ENCODE measurements at places on chromosomes 2 and 18.

DNA sequence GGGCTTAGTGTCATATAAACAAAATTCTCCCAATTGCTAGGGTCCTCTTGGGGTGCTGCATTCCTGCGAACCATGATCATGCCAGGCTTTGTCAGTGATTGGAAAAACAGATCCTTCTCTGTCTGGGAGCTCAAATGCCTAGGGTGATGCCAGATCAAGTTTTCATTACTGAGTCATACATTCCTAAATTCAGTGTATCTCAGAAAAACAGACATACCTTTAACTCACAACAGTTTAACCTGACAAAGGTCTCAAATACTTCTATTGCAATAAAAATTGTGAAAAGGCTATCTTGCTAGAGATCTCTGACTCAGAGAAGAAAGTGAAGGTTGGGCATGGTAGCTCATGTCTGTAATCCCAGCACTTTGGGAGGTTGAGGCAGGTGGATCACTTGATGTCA, 86.9 kb downstream of the SH3YL1 start:
- DNase-seq = no peak

DNA sequence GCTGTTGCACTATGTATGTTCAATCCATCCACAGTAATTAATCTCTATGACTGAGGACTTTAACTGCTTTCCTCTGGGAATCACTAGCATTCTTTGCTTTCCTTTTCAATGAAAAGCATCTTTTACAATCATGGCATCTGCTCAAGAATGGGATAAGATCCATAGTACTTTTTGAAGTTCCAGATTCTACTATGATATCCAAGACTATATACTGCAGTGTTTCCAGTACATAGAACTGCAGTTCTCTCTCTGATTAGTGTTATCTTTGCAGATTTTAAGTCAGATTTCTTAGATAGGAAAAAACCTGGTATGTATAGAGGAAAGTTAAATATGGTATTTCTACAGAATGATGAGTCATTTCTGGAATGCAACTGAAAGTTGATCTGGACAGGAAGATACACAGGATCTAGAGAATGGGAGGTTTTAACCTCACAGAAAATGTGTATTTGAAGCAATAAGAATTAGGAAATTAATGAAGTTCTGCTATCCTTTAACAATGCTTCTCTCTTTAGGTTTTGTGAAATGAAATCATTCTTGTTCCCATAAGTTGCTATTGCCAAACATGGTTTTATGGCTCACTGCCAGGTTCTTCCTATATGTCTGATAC, 670.7 kb downstream of the ERBB4 start:
- no peak for DNase-seq

- DNase-seq = no peak
Measured at GRCh38 chr18:54532222-54532621, 58.8 kb upstream of the DYNAP start.

GRCh38 chr2:138504092-138504491, 2.5 kb downstream of the SPOPL start:
- no peak for DNase-seq

- DNase-seq = no peak
Measured at GRCh38 chr2:120700659-120701058, 35.0 kb upstream of the GLI2 start.

DNA sequence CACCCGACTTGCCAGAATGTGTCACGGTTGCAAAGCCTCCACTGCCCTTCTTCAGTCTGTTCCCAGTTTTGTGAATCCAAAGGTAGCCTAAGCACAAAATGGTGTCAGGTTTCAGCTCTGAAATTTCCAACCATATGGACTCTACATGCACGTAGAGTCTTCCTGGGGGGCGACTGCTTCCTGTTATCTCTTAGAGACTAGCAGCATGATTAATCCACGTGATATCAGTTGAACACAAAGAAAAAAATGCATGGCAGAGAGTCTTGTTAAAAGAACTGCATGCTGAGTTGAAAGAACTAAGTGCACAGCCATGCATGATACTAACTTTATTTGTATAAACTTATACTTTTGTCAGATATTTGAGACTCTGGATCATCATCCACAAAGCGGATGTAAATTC, 404.4 kb downstream of the SOCS6 start:
- DNase-seq = no peak

GRCh38 chr2:223976635-223977226, 19.5 kb downstream of the MRPL44 start:
- DNase-seq = no peak

DNA sequence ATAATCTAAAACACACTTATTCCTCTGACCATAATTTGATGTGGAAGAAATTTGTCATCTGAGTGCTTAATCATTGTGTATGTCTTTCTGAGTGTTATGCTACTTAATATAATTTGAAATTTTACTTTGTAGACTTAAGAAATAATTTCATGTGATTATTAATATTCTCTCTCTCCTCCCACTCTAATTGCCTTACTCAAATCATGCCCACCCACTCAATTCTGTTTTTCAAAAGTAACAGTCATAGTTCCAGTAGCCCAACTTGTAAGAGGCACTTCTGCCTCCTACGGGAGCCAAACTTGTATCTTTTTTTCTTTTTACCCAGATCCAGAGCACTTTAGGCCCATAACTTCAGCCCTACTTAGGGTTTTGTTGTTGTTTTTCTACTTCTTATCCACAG, 18.5 kb upstream of the KYNU start:
- DNase-seq = no peak

GRCh38 chr2:27073782-27074181, 2.3 kb upstream of the OST4 start:
- no peak for DNase-seq

- no peak for DNase-seq
Measured at GRCh38 chr18:42229211-42230210, 274.5 kb downstream of the PIK3C3 start.

- no peak for DNase-seq
Measured at GRCh38 chr2:71303849-71304248, 27.7 kb upstream of the ZNF638 start.

GRCh38 chr2:181673173-181673572, 7.1 kb downstream of the NEUROD1 start:
- no peak for DNase-seq

- no peak for DNase-seq
Measured at GRCh38 chr2:233789554-233789953, 11.4 kb downstream of the MROH2A start.

DNA sequence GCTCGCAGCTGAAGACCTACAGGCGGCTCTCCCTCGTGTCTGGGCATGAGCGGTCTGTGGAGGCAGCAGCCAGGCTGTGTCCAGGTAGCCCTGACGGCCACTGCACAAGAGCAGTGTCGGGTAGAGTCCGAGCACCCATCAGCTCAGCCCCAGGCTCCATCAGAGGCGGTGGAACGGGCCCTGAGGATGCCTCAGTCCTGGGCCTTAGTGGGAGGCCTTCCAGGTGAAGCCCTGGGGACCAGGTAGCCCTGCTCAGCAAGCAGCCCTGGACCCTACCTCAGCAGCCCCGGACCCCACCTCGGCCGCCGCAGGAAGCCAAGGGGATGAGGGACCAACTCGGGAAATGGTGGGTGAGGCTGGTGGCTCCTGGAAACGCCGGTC, 21.3 kb upstream of the KLF11 start:
- no peak for DNase-seq

DNA sequence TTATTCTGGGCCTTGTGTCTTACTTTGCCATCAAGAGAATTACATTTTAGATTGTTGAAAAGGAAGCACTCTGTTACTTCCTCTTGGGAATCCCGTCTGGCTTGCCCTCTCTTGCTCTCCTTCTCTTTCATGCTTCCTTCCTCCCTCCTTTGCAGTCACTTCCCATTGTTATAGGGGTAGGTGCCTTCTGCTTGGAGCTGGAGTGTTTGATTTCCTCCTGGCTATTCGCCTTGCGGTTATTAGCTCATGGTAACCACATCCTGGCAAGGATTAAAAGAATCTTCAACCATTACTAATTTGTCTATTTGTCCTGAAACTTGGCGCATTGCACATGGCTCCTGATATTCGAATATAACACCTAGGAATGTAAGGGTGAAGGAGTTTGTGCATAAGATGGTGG, 115.0 kb downstream of the CERS6 start:
- no peak for DNase-seq

GRCh38 chr2:97717613-97717995, 4.2 kb downstream of the ZAP70 start:
- no peak for DNase-seq

Data from stimulated activated CD8-positive, alpha-beta memory T cell treated with anti-CD3 and anti-CD28 coated beads, Interleukin-7, amount 100 ng/mL, for 4 hours (primary cell).